ENCODE measurements at places on chromosomes 1 and 21. TPM values are rescaled to one million over a fixed set of nuclear protein-coding genes. Genes with fewer than 3 reads are reported as not detected.

The RNU1-1 gene
- not detected for polyA plus RNA-seq

The INTS11 gene
- 89.1 TPM for polyA plus RNA-seq

The CLCNKA gene
- polyA plus RNA-seq, result 15.8 TPM

The SPRR4 gene
- polyA plus RNA-seq, result not detected

DNA sequence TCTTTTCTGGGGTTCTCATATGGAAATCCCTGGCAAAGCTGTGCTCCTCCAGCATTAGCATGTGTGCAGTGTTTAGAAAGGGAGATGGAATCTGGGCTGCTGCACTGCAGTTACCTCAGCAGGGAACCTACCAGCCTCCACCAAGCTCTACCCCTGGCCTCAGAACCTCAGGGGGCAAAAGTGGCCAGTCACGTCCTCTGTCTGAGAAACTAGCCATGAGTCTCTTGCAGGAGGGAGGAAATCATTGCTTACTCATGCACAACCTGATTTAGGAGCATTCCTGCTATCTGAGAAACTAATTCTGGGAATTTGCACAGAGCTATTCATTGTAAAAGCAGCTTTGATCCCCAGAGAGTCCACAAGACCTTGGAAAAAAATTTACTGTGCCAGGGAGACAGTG is 80.6 kb upstream of the IPO9 start:
- DNase-seq, result no peak

GRCh38 chr21:16004086-16004485 is 274.3 kb downstream of the USP25 start:
- no peak for DNase-seq

DNA sequence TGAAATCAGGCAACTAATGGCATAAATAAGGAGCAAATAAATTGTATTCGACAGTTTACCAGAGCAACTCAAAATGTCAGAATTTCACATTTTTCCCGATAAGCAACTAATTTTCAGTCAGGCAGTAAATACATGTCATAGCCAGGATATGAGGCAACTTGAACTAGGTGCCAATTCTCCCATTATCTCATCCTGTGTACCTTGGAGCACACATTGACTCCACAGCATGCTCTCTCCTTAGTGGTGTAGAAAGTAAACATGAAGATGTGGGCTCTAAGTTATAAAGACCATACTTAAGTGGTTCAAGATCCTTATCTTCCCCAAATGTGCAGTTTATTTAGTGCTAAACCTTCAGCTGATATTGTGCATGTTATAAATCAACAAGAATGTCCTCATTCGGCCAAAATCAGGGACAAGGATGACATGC is 197.8 kb downstream of the VAV3 start:
- no peak for DNase-seq

DNA sequence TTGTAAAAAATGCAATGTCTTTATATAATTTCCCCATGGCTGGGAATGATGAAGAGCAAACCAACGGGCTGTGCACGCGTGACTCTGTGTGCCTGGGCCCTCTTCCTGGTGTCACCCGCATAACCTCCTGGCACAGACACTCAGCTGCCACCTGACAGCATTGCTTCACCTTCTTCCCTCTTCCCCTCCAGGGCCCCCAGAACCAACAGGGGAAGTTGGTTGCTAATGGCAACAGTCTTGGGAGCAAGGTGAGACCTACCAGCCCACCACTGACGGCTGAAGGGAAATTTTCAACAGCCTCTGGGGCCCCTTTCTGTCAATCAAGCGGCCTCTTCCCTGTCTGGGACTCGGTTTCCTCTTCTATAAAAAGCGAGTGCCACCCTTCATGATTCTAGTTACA is 33.2 kb downstream of the SSBP3 start:
- no peak for DNase-seq

GRCh38 chr1:1176931-1177330 is 3.3 kb downstream of the TTLL10 start:
- DNase-seq, result no peak

GRCh38 chr1:114025609-114026401 is 46.5 kb downstream of the OLFML3 start:
- no peak for DNase-seq

DNA sequence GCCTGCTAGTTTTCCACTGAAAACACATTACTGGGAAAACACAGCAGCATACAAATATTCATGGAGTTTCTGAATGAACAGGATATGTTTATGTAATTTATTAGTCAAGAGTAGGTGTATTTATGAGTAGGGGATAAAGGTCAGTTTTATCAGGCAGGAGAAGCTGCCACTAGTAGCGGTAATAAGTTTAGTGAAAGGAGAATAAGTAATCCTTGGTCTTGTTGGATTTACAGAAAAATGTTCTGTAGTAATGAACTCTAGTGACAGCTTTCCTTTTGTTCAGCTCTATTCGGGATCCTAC is 1.2 kb downstream of the MAST2 start:
- no peak for DNase-seq

DNA sequence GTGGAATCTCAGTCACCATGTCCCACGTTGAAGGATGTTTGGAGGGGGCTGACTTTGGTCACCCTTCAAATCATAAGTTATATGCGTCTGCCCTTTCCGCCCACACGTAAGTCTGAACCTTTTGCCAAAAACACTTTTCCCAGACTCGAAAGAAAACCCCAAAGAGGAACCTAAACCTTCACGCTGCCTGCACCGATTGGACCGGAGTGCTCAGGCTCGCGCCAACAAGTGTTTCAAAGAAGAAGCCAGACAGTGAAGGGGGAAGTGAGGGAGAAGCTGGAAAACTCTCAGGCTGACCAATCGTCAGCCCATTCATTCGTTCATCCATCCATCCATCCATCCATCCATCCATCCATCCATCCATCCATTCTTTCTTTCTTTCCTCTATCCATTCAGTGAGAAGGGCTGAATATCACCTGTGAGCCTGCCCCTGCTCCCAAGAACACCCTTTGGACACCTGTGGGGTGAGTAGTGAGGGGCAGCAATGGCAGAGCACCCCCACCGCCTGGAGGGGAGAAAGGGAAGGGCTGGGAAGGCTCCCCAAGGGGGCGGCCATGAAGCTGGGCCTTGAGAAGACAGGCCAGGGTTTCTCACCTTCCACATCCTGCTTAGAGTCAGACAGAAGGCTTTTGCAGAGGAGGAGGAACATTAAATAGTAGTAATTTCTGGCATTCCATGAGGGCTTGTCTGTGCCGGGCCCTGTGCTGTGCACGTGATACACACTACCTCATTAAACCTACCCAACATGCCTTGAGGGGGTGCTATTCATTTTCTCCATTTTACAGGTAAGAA is 27.1 kb upstream of the RUNX3 start:
- DNase-seq, result no peak

Data from right renal cortex interstitium (tissue), 3 donors.